ENCODE measurements at places on chromosomes 6 and 20.

DNA sequence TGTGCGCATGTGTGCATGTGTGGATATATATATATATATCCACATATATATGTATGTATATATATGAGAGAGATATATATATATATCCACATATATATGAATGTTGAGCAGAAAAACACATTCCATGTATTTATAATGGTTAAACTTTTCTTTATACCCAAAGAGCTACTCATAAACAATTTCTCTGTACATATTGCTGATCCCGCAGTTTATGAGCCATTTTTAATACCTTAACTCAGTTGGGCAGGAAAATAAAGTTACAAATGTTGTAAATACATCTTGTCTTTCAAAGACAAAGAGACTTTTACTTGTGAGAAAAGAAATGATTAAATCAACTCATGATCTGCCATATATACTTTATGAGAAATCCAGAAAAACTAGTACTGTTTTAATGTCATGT lies 18.1 kb upstream of the EPHA7 start:
- DNase-seq = no peak

DNA sequence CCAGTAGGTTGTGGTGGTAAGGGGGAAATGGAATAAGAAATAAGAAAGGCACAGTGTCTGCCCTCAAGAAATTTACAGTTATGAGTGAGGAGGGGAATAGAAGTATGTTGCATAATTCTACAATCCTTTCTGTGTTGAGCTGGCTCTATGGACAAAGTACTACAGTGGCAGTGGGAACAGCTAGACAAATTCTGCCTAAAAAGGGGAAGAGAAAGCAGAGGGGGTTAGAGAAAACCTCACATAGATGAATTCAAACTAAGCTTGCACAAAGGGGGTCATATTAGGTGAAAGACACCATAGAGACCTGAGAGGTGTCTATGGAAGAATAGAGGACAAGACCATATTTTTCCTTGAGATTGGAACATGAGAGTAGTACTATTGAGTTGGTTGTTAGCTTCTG lies 146.9 kb upstream of the VGLL2 start:
- DNase-seq = no peak

- peak; percentile 66 for DNase-seq
Measured at GRCh38 chr6:138499303-138500018, at the start of gene NHSL1. TSS of gene NHSL1 (minus strand) at chr6:138499494. CDS start at chr6:138499290, 204 bp downstream.

DNA sequence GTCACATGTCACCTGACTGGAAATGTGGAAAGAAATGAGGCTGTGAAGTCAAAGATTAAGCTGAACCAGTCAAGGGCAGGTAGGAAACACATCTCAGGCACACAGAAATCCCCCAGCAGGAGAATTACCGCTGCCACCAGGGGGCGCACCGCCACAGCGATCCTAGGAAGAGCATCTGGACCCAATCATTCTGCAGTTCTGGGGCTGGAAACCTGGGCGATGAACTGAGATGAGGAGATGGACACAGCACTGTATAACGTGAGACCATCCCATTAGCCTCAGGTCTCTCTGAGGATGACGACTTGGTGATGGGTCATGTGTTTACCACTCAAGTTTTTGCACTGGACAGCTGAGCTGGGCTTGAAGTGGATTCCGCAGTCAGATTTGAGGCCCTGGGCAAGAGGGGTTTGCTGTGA lies 6.5 kb upstream of the SLC24A3 start:
- peak; percentile 36 for DNase-seq

GRCh38 chr20:18666803-18667415 lies 79.1 kb downstream of the DTD1 start:
- no peak for DNase-seq

DNA sequence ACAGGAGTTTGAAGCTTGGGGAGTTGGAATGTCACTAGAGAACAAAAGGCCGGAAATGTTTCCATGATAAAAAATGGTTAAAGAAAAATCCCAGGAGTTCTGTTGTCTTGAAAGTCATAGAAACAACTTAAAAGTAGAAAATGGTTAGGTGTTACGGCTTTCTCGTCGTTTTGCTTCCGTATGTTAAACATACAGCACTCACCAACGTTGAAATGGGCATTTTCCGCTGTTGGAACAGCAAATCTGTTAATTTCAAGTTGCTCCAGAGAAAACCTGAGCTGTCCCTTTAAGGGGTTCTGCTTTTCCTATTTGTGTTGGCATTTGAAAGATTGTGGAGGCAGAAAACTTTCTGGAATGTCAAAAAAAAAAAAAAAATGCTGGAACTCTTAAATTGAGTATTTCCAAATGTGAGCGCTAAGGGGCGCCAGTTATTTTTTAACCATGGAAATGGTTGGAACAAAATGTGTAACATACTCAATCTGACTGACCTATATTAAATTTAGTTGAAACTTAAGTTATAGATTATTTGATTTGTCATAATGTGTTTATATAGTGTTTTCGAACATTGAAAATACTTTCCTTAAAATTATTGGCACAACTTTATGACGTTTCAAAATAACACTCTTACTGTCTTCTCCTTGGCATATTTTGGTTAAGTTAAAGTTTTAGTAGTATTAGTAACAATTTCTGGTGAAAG lies 2.2 kb downstream of the QKI start:
- peak; percentile 82 for DNase-seq

DNA sequence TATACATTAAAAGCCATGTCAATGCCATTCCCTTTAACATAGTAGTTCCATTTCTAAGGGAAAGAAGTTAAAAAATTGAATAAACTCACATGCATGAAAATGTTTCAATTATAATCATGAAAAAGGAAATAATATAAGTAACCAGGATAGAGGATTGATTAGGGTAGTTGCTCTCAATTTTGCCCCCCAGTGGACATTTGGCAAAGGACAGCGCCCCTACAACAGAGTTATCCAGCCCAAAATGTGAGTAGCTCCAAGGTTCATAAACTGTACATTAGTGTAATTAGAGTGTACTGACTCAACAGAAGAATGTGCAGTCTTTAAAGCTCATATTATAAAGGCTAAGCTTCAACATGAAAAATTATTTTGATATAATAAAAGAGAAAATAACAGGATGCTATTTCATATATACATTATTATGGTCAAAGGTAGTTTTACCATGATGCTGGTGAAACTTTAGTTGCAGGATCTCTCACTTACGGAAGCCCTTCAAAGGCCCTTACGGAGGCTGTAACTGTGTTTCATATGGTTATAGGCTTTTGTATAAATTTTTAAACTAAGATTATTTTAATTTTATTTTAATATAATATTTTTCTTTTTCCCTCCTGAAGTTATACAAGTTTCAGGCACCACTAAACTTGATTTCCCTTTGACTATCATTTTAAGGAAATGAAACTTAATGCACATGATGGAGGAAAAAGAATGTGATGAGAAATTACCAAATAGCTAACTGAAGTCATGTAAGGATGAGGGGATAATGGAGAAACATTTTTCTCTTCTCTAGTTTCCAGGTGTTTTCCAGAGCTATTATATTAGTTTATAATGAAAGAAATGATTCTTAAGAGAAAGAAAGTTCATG lies 403.6 kb downstream of the PLCB1 start:
- no peak for DNase-seq

- DNase-seq = no peak
Measured at GRCh38 chr20:57786304-57786932, 76.6 kb upstream of the PMEPA1 start.

DNA sequence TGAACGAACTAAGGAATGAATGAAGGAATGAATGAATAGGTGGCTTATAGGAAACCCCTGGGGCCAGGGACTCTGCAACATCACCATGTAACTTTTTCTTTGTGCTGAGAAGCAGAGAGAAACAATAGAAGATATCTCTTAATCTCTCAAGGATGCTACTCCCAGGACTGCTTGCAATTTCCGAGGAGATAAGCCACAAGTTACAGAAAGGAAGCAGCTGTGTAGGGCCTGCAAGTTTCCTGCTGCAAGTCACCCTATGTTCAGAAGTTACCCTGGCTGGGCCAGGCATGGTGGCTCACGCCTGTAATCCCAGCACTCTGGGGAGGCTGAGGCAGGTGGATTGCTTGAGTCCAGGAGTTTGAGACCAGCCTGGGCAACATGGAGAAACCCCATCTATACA lies 7.3 kb upstream of the MAVS start:
- DNase-seq = no peak

Data from bronchial epithelial cell (primary cell).